Mucosa of descending colon (tissue), 3 donors: ENCODE measurements at places on chromosomes 13 and 19. TPM values are rescaled to one million over a fixed set of nuclear protein-coding genes. Genes with fewer than 3 reads are reported as not detected.

Gene TMED1
- 24.7 TPM for total RNA-seq

Gene ZNF584
- total RNA-seq = 6.9 TPM

Gene DLL3
- not detected for total RNA-seq

Gene FFAR1
- total RNA-seq = not detected

Gene KMT5C
- 19.3 TPM for total RNA-seq

Gene CDC42EP5
- 319 TPM for total RNA-seq

Gene ZNF91
- 81.8 TPM for total RNA-seq

Gene FCER2
- total RNA-seq = 0.44 TPM

Gene EEF1AKMT1
- 5.1 TPM for total RNA-seq

Gene KLK1
- total RNA-seq = 29.3 TPM

Gene ZNF561
- total RNA-seq = 31.9 TPM

Gene COL4A1
- 61.9 TPM for total RNA-seq

Gene PTPRH
- 181 TPM for total RNA-seq

Gene WDR87
- not detected for total RNA-seq

Gene PSPN
- total RNA-seq = 2.8 TPM

Gene ZNF135
- 1.3 TPM for total RNA-seq

Gene TECR
- 155 TPM for total RNA-seq

Gene ZNF541
- total RNA-seq = 0.22 TPM

Gene SLC25A41
- 1.4 TPM for total RNA-seq

Gene C19orf47
- 12.5 TPM for total RNA-seq

Gene FFAR3
- total RNA-seq = not detected

Gene NTF4
- total RNA-seq = not detected

Gene PLPP2
- total RNA-seq = 107 TPM

Gene MFSD12
- total RNA-seq = 43.6 TPM

Gene ZNF573
- total RNA-seq = 6.4 TPM

Gene MYH14
- total RNA-seq = 606 TPM

Gene ERCC1
- 46.6 TPM for total RNA-seq

Gene GNG7
- 2.9 TPM for total RNA-seq

Gene ZNF575
- total RNA-seq = 18.2 TPM

Gene HPN
- not detected for total RNA-seq

Gene OR1M1
- total RNA-seq = not detected

Gene ZNF784
- 10.1 TPM for total RNA-seq
